ENCODE measurements at places on chromosomes 1 and 21.

- DNase-seq = no peak
These were observed 48.3 kb downstream of the DDR2 start for GRCh38 chr1:162680419-162681121.

- DNase-seq = no peak
These were observed 100.7 kb upstream of the TNFSF4 start for GRCh38 chr1:173307845-173308244.

DNA sequence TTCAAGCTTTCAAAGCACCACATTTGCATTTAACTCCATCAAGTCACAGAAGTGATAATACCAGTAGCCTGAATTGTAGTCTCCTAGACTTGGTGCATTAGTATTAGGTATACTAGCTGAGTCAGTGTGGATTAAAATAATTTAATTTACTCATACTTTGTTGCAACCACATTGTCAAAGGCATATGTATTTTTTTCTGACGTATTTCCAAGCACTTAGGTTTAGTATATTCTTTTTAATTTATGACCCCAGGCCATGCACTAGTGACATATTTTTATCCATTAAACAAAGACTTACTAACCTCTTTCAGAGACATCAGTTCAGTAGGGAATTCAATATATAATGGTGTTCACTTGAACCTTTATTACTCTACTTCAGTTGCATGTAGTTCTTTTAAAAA lies 1894.5 kb downstream of the NCAM2 start:
- DNase-seq = no peak

DNA sequence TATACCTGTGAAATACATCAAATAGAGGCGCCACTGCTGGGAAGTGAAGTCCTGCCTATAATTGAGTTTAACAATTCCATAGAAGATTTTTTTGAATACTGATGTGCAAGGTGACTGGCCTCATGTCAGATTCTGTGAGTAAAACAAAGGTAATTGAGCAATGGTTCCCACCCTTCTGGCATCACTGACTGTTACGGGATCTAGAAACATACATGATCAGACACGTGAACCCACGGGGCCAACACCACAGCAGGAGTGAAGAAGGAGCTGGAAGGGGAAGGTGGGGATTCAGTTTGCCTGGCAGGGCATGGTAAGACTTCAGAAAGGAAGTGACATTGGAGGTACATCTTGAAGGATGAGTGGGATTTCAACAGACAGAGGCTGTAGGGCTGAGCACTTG lies 270.2 kb downstream of the DISC1 start:
- DNase-seq = no peak

DNA sequence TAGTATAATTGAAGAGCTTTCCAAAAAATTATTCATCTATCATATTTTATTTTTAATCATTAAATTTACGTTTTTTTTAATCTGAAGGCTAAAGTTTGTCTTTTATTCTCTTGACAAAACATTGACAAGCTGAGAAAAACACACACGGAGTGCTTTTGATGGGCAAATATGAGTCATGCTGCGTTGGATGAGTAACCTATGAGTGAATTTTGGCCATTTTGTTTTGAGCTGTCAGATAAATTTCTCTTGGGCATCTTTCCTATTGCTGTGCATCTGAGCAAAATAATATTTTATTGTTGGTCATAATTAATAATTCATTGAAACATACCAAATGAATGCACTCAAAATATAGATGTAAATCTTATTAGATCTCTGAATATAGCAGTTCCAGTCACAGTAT lies 1144.1 kb upstream of the ADGRL2 start:
- no peak for DNase-seq

DNA sequence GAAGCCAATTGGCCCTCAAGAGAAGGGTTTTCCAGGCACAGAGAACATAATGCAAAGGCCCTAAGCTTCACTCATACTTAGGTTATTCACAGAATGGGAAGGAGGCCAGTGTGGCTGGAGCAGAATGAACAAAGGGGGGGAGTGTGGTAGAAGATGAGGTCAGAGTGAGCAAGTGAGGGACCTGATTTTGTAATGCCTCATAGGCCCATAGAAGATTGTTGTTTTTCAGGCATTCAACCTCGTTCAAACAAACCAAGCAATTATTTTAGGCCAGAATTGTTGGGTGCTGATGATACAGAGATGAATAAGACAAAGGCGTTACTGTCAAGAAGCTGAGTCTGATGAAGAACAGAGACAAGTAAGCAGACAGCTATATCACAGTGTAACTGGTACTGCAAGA lies 54.5 kb upstream of the RAP1A start:
- DNase-seq = no peak

DNA sequence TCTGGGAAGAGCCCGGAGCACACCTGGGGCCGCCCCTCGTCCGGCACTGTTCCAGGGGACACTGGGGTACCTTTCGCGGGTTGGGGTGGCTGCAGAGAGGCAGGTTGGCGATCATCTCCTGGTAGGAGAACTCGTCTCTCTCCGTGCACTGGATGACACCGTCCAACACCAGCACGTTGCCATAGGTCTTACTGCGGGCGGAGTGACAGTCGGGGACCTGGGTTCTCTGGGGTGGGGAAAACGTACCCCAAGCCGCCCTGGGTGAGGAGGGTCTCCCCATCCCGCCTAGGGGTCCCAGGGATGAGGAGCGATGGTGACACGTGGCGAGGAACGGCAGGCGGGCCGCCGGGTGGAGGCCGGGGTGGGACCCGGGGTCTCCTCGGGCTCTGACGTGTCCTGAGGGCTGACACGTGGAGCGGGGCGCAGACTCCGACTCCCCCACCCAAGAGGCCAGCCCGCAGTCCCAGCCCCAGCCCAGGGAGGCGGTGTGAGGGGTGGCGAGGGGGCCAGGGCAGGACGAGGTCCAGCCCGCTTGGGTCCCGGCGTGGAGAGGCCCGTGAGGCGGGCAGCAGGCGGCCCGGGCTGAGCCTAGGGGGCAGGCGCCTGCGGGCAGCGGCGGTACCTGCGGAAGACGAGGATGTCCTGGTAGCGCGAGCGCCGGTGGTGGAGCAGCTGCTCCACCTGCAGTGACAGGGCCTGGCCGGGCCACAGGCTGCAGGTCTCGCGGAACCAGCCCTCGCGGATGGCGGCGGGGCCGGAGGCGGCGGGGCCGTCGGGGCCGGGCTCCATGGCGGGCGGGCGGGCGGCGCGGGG lies 457 bp downstream of the SRM start:
- DNase-seq = no peak

- DNase-seq = no peak
These were observed 344.4 kb upstream of the ESRRG start for GRCh38 chr1:217067642-217068041.

DNA sequence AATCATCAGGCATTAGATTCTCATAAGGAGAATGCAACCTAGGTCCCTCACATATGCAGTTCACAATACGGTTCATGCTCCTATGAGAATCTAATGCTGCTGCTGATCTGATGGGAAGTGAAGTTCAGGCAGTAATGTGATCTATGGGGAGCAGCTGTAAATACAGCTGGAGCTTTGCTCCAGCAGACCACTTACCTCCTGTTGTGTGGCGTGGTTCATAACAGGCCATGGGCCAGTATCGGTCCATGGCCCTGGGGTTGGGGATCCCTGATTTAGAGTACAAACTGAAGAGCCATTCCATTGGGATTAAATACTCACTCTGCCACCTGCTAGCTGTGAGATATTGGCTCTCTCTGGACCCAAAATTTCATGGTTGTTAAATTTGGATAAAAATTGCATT lies 244.6 kb upstream of the POGK start:
- DNase-seq = no peak

DNA sequence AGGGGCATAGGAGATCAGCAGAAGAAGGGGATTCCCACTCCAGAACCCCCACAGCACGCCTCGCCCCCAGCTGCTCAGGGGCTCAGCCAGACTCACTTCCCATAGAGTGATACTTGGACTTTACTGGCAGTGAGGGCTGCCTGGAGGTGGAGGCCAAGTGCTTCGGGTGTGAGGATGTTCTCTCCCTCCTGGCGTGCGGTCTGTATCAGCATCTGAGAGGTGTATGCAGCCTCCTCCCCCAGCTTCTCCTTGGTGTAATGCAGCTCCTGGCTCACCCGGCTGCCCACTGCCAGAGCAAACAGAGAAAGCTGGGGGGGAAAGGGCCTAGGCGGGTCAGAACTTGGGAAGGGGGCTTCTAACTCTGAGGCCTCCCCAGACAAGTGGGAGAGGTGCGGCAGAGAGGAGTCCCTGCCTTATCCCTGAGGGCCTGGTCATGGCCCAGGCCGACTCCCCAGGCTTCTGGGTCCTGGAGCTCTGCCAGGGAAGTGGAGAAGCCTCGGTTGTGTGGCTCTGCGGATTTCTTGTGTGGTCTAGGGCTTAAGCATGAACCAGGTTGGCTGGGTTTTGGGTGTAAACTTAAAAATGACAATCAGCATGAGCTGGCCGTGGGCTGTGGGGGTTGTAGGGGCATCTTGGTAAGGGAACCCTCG lies 10.9 kb downstream of the PTCH2 start:
- no peak for DNase-seq

DNA sequence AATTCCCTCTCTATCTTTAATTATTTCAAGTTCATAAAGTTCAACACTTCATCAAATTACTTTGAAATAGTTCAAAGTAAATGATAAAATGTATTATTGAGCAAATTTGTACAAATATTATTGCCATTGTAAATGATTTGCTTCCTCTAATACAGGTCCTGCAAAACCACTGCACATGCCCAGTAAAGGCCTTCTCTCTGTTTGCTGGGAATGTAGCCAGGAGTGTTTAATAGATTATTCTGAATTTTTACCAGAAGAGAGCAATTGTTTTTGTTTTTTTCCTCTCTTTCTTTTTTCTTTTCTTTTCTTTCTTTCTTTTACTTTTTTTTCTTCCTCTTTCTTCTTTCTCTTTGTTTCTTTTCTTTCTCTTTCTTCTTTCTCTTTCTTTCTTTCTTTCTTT lies 486.3 kb downstream of the PTBP2 start:
- DNase-seq = no peak

DNA sequence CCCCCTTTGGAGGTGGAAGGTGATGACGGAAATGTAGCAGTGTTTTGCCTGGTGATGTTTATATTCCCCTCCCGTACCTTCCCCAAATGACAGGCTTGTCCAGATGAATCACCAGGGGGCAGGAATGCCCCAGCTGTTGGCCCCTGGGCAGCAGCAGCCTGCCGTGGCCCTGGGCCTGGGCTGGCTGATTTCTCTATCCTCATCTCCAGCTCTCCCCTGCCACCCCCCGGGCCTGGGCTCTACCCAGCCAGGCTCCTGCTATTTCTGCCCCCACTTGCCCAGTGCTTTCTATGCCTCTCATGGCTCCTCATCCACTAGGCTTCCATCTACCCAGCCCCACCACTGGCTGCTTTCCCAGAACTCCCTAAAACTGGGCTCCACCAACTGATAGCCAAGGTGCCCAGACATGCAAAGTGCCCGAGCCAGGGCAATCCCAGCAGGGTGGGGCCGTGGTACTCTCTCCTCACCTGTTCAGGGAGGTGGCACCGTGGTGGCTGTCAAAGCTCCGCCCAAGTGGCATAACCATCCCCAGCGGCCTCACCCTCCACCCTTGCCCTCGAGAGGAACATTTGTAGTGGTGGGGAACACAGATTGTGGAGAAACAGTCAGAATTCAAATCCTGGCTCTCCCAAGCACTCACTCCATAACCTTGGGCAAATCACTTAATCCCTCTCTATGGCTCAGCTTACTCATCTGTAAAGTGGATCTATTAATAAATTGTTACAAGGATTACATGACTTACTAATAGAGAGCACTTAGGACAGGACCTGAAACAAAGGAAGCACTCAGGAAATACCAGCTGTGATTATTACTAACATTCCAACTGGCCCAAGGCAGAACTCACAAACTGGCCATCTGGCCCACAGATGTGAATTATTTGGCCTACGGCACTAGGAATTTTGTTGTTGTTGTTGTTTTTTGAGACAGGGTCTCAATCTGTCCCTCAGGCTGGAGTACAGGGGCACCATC lies 12.8 kb upstream of the ECE1 start:
- no peak for DNase-seq

- no peak for DNase-seq
These were observed 20.5 kb upstream of the TRABD2B start for GRCh38 chr1:48017716-48018115.

DNA sequence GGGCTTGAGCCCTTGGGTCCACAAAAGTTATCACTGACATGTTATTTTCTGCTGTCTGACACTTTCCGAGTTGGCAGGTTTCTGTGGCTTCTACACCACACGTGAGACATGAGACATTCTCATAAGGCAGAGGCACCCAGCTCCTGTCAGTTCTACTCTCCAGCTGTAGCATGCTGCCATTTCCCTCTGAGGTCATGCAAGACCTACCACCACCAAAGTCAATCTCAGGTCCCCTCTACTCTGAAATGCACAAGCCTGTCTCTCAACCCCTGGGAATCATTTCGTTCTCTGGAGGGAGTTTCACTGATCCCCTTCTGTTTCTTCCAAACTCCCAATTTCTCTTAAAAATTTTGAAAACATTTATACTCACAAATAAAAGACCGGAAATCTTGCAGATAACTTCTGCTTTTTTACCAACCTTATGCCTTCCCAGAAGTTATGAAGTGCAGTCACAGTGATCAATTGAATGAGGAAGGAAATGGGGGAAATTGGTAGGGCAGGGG lies 39.5 kb upstream of the CR2 start:
- DNase-seq = no peak
